Smooth muscle cell of trachea (primary cell): ENCODE measurements at places on chromosomes 6 and 20. TPM values are rescaled to one million over a fixed set of nuclear protein-coding genes. Genes with fewer than 3 reads are reported as not detected.

RPS21 gene
- 359 and 662 TPM in 2 replicates for total RNA-seq

SMOC2 gene
- not detected in 2 replicates for total RNA-seq

SAMD3 gene
- total RNA-seq: 2.0 and 5.1 TPM in 2 replicates

NKX2-2 gene
- total RNA-seq: not detected in 2 replicates

OR2B6 gene
- not detected in 2 replicates for total RNA-seq

CYP24A1 gene
- total RNA-seq: not detected in 2 replicates

RIPOR3 gene
- total RNA-seq: 10.6 and 27.3 TPM in 2 replicates

SLC24A3 gene
- under 0.01 TPM in 1 of 2 replicates, not detected in the other for total RNA-seq

HAO1 gene
- total RNA-seq: not detected in 2 replicates

RPL10A gene
- 1,896 and 2,774 TPM in 2 replicates for total RNA-seq

SCUBE3 gene
- 0.44 and 1.5 TPM in 2 replicates for total RNA-seq

METTL24 gene
- 0.33 and 0.44 TPM in 2 replicates for total RNA-seq

SMAP1 gene
- total RNA-seq: 20.0 and 20.8 TPM in 2 replicates

TMEM74B gene
- 0.15 TPM in 1 of 2 replicates, not detected in the other for total RNA-seq

RIMS1 gene
- under 0.01 and 0.33 TPM in 2 replicates for total RNA-seq
